ENCODE measurements at places on chromosomes 7 and 10. TPM values are rescaled to one million over a fixed set of nuclear protein-coding genes. Genes with fewer than 3 reads are reported as not detected.

- H3K36me3 ChIP-seq: no peaks in the 10 kb centered on the region
- no peak for DNase-seq
- no peak overlapping the region for H3K4me3 ChIP-seq
- no peaks in the 10 kb centered on the region for H3K27me3 ChIP-seq
- no peak overlapping the region for H3K27ac ChIP-seq
Observed at GRCh38 chr10:66788178-66788987, 137.5 kb upstream of the LRRTM3 start.

GRCh38 chr7:8564281-8564680 is 130.9 kb downstream of the NXPH1 start:
- H3K36me3 ChIP-seq: no peaks in the 10 kb centered on the region
- no peak overlapping the region for H3K27ac ChIP-seq
- H3K4me3 ChIP-seq: no peak overlapping the region
- H3K4me1 ChIP-seq: no peaks in the 10 kb centered on the region
- H3K27me3 ChIP-seq: no peaks in the 10 kb centered on the region

- DNase-seq: peak; percentile 10
- no peaks in the 10 kb centered on the region for H3K36me3 ChIP-seq
- H3K4me1 ChIP-seq: no peaks in the 10 kb centered on the region
- H3K27ac ChIP-seq: no peak overlapping the region
Observed at GRCh38 chr10:131843881-131844284, 56.9 kb upstream of the PPP2R2D start.

- H3K27ac ChIP-seq: peak overlapping the region; percentile 82
- DNase-seq: no peak
- H3K4me3 ChIP-seq: peak overlapping the region; percentile 58
- H3K4me1 ChIP-seq: peaks cover 55% of the 10 kb centered on the region
Observed at GRCh38 chr7:21939136-21939857, 6.4 kb downstream of the CDCA7L start.

DNA sequence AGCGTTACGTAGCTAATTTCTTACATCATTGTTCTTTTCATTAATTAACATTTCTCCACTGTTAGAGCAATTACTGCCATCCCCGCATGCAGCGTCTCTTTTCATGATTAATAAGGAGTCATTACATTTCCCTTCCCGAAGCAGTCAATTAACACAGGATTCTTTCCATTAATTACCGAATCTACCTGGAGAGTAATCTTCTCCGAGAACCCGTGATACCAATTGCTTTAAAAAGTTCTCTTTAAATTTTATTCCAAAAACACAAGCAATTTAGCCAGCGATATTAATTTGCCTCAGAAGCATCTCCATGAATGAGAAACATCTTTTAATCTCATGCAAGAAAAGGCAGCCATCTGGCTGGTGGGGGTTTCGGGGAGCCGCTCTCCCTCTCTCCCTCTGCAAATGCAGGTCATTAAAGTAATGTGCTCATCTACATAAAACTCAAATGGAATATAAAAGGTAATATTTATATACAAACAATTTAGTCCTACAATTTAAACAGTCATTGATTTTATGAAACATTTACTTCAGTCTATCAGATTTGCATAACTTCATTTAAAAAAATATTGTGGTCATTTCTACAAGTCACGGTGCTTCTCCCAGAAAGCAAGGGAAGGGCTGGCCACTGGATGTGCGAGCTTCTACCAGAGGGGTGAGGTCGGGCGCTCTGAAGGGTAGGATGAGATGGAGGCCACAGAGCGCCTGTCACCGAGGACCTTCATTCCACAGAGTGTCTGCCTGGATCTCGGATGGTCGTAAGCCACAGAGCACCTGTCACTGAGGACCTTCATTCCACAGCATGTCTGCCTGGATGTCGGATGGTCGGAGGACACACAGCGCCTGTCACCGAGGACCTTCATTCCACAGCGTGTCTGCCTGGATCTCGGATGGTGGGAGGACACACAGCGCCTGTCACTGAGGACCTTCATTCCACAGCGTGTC is 145.0 kb downstream of the WDR37 start:
- DNase-seq: no peak
- H3K4me1 ChIP-seq: no peaks in the 10 kb centered on the region
- H3K4me3 ChIP-seq: no peak overlapping the region
- H3K27me3 ChIP-seq: peaks cover 17% of the 10 kb centered on the region
- no peak overlapping the region for H3K27ac ChIP-seq

GRCh38 chr10:6347391-6347951 is 144.7 kb downstream of the PFKFB3 start:
- DNase-seq: peak; percentile 55
- no peaks in the 10 kb centered on the region for H3K27me3 ChIP-seq
- peak overlapping the region; percentile 98 for H3K27ac ChIP-seq
- H3K36me3 ChIP-seq: peaks cover 35% of the 10 kb centered on the region

DNA sequence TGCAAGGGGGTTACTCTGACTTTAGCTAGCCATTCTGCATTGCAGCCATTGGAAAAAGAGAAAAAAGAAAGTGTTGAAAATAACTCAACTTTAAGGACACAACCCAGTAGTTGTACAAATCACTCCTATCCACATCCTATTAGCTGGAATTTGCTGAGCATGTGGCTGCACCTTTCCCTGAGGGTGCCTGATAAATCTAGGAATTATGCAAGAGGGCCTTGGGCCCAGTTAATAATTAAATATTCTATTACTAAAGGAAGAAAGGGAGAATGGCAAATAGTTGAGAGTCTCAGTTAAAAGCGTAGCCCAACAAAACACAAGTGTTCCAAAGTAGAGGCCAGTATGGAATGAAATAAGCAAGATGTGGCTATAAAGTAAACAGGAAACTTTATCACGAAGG is 200.9 kb upstream of the CNTNAP2 start:
- no peaks in the 10 kb centered on the region for H3K4me1 ChIP-seq
- no peak overlapping the region for H3K27ac ChIP-seq
- H3K27me3 ChIP-seq: no peaks in the 10 kb centered on the region

DNA sequence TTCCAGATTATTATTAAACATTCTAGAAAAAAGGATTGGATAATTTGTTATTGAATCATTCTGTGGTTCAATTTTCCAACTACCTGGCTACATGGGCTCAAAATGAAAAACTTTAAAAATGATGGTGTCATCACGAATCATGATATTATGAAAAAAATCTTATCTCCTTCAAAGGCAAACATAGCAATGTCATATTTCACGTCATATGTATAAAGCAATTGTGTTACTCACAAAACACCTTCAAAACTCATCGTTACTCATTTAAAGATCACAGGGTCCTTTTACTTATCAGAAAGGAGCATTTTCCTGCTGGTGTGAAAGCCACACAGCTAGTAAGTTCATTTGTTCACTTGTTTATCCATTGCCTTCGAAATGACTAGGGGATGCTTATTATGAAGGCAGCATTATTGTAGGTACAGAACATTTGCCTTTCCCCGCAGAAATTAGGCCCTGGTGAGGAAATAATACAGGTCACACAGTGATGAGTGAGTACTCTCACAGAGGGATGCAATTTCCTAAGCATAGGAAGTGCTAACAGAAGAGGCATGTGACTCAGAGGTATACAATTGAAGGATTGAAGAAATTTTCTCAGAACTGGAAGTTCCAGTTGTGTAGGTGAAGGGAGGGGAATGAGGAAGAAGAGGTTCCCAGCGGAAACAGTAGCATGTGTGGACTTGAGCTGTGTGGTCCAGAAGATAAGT is 478.7 kb downstream of the INHBA start:
- no peaks in the 10 kb centered on the region for H3K4me1 ChIP-seq
- no peak overlapping the region for H3K4me3 ChIP-seq
- no peaks in the 10 kb centered on the region for H3K27me3 ChIP-seq
- no peak overlapping the region for H3K27ac ChIP-seq
- DNase-seq: no peak

DNA sequence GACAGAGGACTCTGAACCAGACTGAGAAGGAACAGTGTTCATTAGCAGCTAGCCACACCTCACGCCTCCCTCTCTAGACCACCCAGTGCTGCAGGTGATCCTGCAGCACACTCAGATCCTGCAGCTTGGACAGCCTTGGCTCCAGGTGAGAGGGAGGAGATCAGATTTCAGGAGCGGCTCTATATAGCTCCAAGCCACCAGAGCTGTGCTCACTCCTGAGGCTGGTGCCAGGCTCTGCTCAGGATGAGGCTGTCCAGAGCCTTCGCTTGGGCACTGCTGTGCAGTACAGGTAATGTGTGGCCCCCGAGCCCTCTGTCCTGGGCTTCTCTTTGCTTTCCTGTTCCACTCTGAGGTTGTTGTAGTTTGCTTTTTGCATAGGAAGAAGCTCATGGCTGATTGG is 42.4 kb downstream of the C10orf120 start:
- no peak for DNase-seq
- H3K36me3 ChIP-seq: no peaks in the 10 kb centered on the region
- peaks cover 6% of the 10 kb centered on the region for H3K27me3 ChIP-seq
- H3K4me3 ChIP-seq: no peak overlapping the region

The MACROH2A2 gene
- total RNA-seq: 9.6 TPM

The EXOSC1 gene
- total RNA-seq: 46.5 TPM

The FRMD4A gene
- total RNA-seq: 0.88 TPM

The HGF gene
- total RNA-seq: not detected

Data from activated naive CD8-positive, alpha-beta T cell treated with anti-CD3 and anti-CD28 coated beads, Interleukin-2, amount 10 ng/mL, durations not matched to agents 7 days and 5 days (primary cell).